ENCODE measurements at places on chromosomes 3 and 15.

- no peak for DNase-seq
Measured at GRCh38 chr3:117903226-117903625, 1131.4 kb downstream of the IGSF11 start.

DNA sequence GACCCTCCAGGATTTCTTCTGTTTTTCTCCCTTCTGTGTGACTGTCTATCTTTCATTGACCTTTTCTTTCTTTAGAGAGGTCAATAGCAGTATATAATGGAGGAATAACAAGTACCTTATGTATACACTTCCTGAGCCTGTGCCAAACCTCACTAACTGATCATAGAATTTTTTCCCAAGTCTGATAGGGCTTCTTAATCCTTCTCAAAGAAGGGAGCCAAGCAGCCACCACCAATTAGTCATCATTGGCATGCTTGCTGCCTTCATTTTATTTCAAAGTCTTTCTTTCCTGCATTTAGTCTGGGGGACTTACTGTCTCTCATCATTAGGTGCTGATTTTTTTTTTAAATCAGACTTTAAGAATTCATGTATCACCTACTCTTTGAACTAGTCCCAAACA is 327.0 kb downstream of the FEZF2 start:
- no peak for DNase-seq

DNA sequence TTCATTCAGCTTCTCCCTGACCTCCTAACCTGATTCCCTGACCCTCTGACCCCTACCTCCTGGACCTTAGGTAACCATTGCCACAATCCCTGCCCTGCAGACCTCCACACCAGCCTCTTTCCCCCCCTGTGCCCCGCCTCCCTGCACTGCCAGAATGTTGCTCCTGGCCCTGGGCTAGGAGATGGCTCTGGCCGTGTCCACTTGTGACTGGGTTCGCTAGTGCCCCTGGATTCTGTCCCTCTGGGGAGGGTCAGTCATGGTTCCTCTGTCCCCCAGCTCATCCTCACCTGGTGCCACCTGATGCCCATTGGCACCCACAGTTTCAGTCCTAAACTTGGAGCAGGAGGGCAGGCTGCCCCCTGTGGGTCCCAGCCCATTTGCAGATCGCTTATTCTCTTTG is 56.2 kb upstream of the PRR23E start:
- no peak for DNase-seq

- no peak for DNase-seq
Measured at GRCh38 chr3:294581-294980, 98.0 kb downstream of the CHL1 start.

- DNase-seq: no peak
Measured at GRCh38 chr3:17192995-17193394, 308.2 kb downstream of the PLCL2 start.

DNA sequence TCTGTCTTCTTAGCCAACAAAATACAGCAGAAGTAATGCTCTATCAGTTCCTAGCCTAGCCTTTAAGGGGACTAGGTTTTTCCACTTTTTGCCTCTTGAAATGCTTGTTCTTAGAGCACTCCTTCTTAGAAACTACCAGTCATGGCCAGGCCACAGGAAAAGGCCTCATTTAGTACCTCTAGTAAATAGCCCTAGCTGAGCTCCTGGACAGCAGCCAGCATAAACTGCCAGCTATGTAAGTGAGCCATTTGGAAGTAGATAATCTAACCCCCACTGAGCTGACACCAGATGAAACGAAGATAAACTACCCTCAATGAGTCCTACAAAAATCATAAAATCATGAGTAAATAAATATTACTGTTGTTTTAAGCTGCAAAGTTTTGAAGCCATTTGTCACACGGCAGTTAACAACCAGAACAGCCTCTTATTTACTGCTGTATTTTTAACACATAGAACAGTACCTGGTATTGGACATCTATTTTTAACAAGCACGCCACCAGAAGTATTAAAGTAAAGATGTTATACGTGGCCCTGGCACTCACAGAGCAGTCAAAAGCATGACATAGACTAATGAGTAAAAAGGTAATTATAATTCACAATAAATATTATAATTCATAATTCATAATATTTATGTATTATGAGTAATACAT is 12.0 kb downstream of the TBC1D5 start:
- DNase-seq: no peak

DNA sequence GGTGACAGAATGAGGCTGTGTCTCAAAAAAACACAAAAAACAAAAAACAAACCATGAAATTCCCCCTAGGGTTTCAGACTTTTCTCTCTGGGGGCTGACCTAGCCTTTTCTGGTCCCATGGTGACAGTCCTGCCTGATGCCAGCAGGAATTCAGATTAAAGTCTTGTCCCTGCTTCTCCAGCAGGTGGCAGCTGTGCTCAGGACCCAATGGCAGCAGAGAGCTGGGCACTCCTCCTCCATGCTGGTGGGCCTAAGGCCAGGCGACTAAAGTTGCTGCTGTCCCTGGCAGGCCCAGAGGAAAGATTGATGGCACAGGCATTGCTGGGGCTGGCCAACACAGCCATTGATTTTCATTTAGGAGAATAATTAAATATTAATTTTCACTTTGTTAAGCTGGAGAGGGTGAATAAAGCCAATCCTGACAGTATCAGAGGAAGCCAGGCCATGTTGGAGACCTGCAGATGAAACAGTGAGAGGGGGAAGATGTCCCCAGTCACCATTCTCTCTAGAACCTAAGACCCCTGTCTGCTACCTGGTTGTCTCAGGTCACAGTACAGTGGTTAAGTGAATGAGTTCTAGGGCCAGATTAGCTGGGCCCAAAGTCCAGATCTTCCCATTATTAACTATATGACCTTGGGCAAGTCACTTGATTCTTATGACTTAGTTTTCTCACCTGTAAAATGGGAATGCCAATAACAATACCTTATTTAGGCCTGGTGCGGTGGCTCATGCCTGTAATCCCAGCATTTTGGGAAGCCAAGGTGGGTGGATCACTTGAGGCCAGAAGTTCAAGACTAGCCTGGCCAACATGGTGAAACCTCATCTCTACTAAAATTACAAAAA is 7.1 kb downstream of the CELF6 start:
- DNase-seq: no peak

DNA sequence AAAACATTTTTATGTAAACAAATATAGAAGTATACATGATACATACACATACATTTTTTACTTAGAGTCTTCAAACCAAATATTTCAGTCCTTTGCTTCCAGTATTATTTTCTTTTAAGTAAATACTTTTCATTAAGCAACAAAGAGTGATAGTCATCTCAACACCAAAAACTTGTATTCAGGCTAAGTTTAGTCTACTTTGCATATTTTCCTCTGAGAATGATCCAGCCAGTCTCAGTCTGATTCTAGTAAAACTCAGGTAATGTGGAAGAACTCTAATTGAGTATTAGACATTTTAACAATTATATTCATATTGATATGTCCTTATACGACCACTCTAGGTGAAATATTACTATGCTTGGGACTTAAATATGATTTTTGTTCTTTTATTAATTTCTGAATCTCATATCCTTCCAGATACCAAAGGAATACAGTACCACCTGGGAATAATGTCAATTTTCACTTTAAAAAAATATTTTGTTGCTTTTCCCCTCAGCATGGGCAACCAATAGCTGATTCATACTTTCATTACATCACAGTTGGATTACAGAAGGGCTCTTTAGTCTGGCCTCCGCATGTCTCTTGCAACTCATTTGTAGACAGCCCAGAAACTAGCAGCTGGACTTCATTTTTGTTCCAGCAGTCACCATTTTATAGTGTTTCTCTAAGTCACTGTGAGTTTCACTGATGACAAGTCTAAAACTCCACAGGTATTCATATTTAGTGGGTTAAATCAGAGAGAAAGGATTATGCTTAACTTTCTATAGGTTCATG is 390.4 kb downstream of the ZBTB20 start:
- no peak for DNase-seq

DNA sequence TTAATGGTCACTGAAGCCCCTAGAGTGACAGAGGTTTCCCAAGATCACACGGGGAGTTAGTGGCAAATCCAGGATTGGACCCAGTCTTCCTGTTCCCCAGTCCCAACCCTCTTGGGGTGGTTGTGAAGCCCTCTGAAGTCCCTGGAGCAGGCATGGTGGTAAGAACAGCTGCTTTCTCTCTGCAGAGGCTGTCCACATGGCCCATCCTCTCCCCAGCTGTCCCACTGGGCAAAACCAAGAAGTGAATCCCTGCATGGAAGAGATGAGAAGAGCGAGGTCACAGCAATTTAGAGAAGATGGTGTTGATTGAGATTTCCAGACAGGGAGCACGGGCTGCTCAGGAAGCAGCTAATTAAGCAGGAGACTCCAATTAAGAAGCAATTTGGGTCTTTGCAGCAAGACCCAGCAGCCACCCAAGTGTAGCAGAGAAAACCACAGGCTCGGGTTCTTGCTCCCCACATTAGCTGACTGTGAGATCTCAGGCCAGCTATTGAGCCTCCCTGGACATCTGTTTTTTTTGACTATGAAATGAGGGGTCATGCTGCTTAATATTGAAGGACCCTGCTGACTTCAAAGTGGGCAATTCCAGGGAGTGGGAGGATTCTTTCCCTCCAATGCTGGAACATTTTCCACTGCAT is 14.8 kb upstream of the HDAC11 start:
- DNase-seq: no peak

- no peak for DNase-seq
Measured at GRCh38 chr3:8629151-8630021, 15.2 kb downstream of the SSUH2 start.

GRCh38 chr3:65846936-65847335 is 191.8 kb downstream of the MAGI1 start:
- DNase-seq: no peak

DNA sequence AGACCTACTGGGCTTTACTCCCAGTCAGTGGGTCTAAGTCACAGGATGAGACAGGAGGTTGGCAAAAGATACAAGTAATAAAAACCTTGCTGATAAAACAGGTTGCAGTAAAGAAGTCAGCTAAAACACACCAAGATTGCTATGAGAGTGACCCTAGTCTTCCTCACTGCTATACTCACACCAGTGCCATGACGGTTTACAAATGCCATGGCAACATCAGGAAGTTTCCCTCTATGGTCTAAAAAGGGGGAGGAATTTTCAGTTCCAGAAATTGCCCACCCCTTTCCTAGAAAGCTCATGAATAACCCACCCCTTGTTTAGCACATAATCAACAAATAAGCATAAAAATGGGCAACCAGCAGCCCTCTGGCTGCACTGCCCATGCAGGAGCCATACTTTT is 966.7 kb upstream of the ROBO1 start:
- no peak for DNase-seq

- DNase-seq: no peak
Measured at GRCh38 chr15:24857763-24858162, 97.0 kb upstream of the SNRPN start.

- DNase-seq: no peak
Measured at GRCh38 chr3:170440344-170440743, 21.7 kb downstream of the CLDN11 start.

- no peak for DNase-seq
Measured at GRCh38 chr15:75371486-75371885, 3.1 kb upstream of the MAN2C1 start.

- no peak for DNase-seq
Measured at GRCh38 chr3:114144909-114145688, 33.8 kb downstream of the DRD3 start.

DNA sequence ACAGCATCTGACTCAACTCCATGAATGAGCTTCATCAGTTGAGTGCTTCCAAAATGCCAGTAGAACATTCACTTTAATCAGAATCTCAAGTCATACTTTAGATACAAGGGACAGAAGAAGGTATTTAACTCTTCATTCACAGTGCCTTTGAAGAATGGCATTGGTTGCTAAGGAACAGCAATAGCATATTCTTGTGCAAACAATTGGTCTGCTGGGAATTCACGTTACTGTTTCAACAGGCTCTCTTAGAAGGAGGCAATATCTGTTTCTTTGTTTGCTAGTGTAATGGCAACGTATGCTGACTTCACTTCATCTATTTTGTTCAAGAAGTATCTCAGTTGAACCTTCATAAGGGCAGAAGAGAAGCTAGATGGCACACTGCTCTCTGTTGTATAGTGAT is 113.9 kb downstream of the TMEM108 start:
- no peak for DNase-seq

DNA sequence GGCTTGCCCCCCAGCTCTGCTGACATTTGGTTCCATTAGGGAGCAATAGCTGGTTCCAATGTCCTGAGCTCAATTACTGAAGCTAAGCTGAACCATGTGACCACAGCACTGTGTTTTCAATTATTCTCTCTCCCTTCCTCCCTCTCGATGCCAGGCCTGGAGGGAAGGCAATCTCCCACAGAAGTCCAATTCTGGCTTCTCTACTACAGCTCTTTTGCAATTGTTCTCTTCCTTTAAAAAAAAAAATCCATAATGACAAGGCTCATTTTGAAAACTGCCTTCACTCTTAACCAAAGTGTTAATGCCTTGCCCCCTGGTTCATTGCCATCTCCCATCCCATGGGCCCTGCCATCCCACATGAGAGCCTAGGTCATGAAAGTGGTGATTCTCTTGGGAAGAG is 24.8 kb downstream of the IL16 start:
- no peak for DNase-seq

DNA sequence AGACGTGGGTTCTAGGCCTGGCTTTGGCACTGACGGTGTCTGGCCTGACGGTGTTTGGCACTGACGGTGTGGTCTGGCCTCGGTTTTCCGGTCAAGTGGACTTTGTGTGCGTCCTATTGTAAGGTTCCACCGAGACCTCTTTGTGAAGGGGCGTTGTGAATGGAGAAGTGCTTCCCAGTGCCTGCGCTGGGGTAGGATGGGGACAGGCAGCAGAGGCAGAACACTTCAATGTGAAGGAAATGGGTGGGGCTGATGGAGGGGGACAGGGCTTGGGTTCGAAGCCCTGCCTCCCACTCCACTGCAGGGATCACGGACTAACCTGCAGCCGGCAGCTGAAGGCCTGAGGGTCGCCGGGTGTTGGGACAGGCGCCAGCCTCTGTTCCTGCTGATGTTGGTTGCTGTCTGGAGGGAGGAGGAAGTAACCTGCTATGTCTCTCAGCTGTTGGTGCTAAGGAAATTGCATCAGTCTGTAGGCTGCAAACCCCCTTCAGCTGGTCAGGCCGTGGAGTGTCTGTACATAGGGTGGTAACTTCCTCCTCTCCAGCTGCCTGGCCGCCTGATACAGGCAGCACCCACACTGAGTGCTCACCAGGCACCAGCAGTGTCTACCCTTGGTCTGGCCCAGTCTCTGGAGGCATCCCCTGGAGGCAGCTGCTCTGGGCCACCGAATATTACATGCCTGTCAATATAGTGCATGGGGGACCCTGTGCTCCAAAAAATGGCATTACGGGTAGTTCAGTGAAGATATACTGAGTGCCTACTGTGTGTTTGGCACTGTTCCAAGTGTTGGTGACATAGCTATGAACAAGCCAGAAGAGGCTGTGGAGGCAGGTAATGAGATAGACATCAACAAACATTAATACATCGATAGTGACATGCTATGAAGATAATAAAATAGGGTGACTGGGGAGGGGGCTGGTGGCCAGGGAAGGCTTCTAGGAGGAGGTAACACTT is 1.1 kb downstream of the TM6SF1 start:
- no peak for DNase-seq
